ENCODE measurements at places on chromosomes 13 and 19.

GRCh38 chr19:55543567-55543966 lies 1.8 kb downstream of the SBK3 start:
- DNase-seq = no peak

DNA sequence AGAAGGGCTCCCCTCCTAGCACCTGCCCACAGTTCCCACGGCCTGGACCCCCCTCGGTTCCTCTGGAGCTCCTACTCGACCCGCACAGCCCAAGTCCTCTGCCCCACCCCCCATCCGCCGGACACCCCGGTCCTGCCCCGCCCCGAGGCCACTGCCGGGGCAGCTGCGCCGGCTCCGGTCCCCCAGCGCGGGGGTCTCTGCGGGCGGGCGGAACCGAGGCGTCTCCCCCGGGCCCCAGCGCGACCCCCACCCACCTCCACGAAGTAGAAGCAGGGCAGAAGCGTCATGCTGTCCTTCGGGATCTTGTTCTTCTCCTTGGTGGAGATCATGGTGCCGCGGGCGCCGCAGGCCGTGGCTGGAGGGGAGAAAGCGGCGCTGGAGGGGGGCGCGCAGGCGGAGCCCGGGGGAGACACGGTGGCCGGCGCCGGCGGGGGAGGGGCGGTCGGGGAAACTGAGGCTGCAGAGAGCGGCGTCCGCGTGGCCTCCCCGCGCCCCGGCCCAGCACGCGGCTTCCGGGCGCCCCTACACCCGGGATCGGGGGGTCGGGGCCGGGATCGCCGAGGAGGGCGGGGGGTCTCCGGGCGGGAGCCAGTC lies 427 bp downstream of the PLPPR3 start:
- DNase-seq = no peak

DNA sequence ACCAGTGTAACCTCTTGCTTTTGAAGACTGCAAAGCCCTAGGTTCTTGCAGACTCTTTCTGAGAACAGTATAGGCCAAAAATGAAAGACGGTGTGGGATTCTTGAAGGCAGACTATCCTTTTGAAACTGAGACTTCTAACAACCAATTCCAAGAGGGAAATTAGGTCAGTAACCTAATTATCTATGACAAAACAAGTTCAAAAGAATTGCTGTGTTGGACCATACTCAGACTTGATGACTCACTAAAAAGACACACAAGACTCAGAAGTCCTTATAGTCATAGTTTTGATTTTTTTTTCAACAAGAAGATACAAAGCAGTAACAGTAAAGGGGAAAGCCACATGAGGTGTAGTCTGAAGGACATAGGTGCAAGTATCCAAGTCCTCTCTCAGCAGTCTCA lies 624.0 kb upstream of the GPC6 start:
- DNase-seq = no peak

- no peak for DNase-seq
Observed at GRCh38 chr13:30026909-30027308, 176.5 kb upstream of the UBL3 start.

DNA sequence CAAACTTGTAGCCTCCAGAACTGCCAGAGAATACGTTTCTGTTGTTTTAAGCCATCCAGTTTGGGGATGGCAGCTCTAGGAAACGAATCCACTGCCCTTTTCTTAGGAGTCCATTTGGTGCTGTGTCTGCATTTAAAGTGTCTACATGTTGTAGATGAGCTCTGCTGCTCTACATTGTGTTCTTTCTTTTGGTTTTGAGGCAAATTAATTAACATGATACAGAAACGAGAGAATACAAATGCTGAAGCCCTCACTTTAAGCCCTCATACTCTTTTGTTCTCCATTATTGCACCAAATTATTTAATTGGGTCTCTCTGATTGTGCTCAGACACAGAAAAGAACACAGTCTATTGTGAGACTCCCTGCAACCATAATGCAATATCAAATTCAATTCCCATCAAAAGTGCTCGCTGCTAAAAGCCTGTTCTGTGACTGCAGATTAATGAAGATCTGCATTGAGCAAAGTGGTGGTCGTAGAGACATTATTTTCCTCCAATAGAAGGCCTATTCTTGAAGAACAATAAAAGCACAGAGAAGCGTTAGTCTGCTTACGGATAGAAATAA lies 166.3 kb upstream of the SOX21 start:
- no peak for DNase-seq

DNA sequence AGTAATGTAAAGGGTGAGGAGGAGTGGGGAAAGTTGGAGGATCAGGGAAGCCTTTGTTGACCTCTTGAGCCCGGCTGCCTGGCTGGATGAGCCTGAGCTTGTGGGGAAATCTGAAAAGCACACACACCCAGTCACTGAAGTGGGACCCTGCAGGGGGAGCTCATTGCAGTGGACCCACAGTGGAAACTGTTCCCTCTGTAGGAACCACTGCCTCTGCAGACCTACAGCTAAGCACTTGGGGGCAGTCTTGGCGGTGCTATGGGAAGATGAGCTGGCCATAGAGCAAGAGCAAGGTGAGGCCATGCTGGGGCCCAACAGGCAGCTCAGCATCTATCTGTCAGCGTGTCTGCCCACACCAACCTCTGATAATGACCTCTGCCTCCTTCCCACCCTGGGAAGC lies 294.8 kb downstream of the TSHZ3 start:
- DNase-seq = peak; percentile 10

DNA sequence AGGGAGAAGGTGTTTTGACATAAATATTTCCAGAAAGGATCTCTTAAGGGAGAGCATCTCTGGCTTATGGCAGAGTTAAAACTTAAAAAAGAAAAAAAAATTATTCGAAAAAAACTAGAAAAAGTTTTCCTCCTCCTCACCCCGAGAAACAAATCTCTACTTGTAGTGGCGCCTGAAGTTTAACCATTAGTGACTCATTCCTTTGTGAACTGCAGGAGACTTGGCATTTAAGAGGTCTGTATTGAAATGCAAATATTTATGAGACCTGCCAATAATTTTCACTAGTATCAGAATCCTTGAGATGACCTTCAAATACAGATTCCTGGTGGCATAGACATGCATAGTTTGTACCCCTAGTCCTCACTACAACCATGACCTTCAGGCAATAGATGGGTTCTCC lies 64.9 kb upstream of the MED4 start:
- DNase-seq = no peak

- DNase-seq = no peak
Observed at GRCh38 chr13:33859691-33860303, 41.8 kb downstream of the RFC3 start.

DNA sequence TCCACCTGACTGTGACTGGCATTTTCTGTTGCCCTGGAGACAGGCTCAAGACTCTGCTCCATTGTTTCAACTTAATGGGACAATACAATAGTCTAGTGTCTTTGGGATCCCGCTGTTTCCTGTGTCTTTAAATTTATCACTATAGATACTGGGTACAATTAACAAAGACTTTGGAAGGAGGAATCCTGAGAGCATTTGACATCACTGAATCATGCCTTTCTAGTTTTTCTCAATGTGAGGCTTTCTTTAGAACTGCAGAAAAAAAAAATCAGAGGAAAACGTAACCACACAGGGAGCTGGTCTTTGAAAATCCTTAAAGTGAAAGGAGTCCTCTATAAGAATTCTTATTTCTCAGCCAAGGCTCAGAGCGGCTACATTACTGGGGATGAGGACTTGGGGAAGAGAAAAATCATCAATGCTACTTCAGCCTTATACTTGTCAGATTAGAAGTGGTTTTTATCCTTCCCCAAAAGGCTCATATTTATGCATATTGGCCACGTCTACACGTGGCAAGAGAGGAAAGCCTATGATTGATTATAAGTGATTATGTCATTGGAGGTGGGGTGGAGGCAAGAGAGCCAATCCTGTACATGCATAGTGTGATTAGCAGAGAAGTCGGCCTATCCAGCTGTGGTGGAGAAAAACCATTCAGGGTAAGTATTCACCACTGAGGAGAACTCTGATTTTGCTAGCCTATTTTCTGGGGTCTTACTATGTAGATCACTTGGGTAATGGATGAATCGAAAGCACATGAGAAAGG lies 34.4 kb upstream of the UBL3 start:
- DNase-seq = no peak

- DNase-seq = no peak
Observed at GRCh38 chr13:39789451-39789850, 134.0 kb downstream of the COG6 start.

DNA sequence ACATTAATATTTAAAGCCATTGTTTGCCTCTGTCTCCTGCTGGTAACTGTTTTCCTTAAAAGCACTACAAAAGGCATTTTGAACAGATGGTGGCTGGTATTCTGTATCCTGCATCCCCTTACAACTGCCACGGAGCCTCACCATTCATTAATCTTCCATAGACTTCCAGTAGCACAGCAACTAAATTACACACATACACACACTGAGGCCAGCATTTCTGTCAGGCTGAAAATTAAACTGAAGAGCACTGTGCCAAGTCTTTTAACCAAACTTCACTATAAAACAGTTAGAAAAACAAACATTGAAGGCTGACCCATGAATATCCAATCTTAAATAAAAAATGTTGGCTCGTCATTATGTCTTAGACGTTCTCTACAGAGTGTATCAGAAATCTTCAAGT lies 697.8 kb downstream of the DACH1 start:
- no peak for DNase-seq

- no peak for DNase-seq
Observed at GRCh38 chr13:100541897-100542825, 46.4 kb downstream of the GGACT start.

- DNase-seq = no peak
Observed at GRCh38 chr13:95155504-95155903, 145.7 kb downstream of the ABCC4 start.

- DNase-seq = no peak
Observed at GRCh38 chr13:40629678-40630384, 36.6 kb downstream of the FOXO1 start.

DNA sequence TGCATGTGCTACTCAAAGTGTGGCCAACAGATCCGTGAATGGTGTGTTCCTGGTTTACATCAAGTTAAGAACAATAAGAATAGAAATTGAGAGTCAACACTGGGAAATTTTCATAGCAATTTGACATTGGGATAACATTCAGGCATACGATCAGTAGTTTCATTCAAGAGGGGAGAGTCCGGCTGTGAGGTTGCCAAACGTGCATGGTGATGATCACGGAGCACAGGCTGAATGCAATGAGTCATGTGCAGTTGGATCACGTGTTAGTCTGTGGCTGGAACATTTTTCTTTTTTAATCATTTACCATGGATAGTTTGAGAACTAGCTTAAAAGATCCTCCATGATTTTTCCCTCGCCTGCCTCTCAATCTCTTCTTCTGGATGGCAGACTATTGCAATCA lies 2.5 kb upstream of the DCT start:
- no peak for DNase-seq

GRCh38 chr13:110297766-110298504 lies 9.0 kb downstream of the COL4A1 start:
- no peak for DNase-seq

DNA sequence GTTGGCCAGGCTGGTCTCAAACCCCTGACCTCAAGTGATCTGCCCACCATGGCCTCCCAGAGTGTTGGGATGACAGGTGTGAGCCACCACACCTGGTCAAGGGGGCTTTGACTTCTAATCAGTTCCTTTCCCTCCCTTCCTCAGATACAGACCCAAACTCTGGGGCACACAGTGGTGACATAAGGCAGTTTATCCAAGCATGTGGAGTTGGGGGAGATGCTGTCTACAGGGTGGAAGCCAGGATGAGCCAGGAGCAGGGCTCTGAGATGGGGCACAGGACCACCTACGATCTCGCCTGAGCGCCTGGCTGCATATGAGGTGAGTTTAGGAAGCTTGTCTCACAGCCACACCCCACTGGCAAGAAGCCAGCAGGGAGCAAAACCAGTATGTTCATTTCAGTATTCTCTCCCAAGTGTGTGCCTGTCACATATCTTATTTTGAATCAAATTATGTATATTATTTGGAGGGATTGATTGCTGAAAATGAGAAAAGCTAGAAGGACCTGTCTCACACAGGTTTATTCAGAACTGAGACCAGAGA lies 67.7 kb downstream of the KCTD15 start:
- DNase-seq = no peak

GRCh38 chr19:3471954-3472655 lies 8.2 kb downstream of the SMIM24 start:
- DNase-seq = peak; percentile 57

DNA sequence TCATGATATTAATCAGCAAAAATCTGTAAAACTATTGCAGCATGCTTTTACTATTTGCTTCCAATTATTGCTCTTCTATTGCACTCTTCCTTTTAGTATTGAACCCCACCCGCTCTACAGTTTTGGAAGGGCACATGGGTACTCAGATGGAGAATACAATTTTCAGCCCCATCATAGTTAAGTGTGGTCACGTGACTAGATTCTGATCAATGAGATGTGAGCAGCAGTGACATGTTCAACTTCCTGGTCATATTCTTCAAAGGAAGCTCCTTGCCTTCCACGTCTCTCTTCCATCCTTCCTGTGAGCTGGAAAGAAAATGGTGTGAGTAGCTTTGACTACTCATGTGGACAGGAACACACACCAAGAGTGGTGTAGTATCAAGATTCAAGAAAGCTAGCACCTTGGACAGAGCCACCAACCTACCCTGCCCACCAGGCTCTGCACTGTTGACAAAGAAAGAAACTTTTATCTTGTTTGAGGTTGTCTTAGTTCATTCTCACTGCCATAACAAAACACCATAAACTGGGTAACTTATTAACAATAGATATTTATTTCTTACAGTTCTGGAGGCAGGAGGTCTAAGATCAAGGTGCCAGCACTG lies 3.8 kb upstream of the FGF14 start:
- no peak for DNase-seq

GRCh38 chr13:75872980-75873379 lies 236.8 kb downstream of the LMO7 start:
- no peak for DNase-seq

All from stimulated activated CD4-positive, alpha-beta T cell treated with anti-CD3 and anti-CD28 coated beads, Interleukin-2, amount 100 ng/mL, for 48 hours (primary cell).